Right cardiac atrium (tissue), 5 donors: ENCODE measurements at places on chromosomes 5 and 9.

GRCh38 chr9:91210318-91210717 is 151.4 kb downstream of the AUH start:
- DNase-seq, result no peak

DNA sequence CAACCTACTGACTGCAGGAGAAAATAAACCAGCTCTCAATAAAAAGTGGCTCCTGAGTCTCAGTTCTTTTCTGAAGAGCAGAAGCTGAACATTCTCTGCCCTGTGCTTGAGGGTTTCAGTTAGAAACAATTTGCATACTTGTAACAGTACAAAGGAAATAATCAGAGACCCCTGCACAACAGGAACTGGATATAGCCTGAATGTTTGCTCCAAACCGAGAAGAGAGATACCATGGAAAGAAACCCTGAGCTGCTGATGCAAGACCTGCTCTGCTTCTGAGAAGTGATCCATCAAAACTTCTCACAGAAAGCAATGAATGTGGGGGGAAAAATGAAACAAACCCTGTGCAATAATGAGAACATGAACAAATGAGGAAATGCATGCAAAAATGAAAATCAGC is 592.9 kb downstream of the SEMA5A start:
- no peak for DNase-seq

- DNase-seq, result no peak
These were observed 552.6 kb downstream of the CCDC171 start for GRCh38 chr9:16105168-16106020.

- peak; percentile 47 for DNase-seq
These were observed 45.1 kb downstream of the PRRT1B start for GRCh38 chr9:131590449-131590848.

GRCh38 chr9:124297915-124298645 is 40.3 kb downstream of the NEK6 start:
- no peak for DNase-seq

DNA sequence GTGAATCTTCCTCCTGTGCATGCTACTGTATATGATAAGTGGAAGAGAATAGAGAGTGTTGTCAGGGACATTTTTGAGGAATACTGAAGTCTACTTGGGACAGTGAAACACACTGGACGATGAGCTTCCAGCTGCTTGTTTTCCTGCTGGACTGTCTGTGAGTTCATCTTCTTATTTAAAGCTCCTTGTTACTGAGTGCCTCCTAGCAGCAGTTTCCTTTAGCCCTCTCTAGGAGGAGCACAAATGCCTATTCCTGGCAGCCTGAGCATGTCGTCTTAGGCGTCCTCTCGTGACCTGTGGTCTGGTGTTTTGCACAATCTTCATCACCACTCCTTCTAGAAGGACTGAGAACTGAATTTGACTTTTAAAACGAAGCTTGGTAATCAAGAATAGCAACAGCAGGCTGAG is 43.8 kb downstream of the ANKRD33B start:
- peak; percentile 73 for DNase-seq

GRCh38 chr5:98110282-98110691 is 663.2 kb upstream of the RGMB start:
- no peak for DNase-seq

DNA sequence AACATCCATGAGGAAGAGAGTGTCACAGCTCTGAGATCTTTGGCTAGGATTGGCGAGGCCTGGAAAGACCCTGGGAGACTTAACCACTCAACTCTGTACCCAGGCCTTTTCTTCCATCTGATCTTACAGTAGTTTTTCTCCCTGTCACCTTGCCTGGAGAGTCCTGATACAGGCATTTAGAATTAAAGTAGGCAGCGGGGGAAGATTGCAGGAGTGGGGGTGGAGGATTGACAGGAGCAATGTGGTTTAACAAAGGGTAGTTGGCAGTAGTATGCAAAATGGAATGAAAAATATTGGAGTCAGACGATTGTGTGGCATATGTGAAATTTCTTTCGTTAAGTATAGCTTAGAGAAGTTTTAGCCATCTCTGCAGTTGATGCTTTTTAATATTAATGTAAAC is 16.9 kb downstream of the TMEFF1 start:
- no peak for DNase-seq

DNA sequence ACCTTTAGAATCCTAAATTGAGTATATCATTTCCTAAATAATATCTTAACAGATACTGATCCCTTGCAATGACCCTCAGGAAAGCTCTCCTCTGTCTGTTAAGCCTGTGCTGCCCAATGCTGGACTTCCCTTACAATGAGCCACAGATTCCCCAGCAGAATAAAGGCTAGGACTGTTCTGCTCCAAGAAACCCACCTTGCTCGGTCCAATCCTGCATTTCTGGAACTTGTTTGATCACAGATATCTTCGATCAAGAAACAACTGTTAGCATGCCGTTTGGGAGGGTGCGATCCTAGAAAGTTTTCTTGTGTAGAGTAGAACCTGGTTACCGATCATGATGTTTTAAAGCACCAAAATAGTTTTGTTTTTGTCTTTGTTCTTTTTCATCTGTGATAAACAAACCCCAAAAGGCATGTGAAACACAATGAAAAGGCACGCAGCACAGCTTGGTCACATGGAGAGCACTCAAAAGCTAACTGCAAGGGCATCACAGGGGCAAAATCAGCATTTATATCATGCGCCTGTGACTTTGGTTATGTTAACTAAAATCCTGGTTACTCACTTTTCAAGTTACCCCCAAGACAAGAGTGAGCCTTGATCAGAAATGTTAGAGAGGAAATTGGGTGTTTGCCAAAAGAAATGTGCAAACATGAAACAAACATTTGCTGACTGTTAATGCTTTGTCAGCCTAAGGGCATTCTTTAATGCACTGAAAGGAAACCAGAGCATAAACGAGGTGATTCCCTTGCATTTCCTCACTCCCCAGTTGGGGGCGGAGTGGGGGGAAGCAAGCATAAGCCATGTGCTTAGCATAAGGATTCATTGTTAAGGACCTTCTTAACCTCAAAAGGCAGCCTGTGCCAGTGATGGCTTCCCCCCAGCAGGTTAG is 61.9 kb upstream of the ADAMTS16 start:
- DNase-seq, result no peak

- DNase-seq, result no peak
These were observed 22.7 kb upstream of the ANKRD34B start for GRCh38 chr5:80592761-80593160.

DNA sequence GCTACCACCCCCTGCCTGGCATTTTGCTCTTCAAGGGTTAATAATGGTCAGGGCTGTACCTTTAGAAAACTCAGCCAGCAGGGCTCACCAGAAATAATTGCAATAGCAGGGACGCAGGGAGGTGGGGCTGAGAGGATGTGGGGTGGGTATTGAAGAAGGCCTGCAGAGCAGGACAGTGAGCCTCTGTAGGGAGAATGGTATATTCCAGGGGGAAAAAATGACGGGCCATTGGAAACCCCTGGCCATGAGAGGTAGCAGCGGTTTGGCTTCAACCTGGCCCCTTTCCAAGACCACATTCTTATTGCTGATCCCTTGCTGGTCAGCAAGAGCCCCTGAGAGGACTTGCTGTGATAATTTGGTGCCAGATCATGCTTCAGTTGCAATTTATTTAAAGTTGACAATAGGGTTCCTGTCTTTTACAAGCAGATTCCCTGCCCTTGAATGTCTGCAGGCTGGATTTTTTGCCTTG is 36.7 kb upstream of the CTNNA1 start:
- DNase-seq, result no peak

DNA sequence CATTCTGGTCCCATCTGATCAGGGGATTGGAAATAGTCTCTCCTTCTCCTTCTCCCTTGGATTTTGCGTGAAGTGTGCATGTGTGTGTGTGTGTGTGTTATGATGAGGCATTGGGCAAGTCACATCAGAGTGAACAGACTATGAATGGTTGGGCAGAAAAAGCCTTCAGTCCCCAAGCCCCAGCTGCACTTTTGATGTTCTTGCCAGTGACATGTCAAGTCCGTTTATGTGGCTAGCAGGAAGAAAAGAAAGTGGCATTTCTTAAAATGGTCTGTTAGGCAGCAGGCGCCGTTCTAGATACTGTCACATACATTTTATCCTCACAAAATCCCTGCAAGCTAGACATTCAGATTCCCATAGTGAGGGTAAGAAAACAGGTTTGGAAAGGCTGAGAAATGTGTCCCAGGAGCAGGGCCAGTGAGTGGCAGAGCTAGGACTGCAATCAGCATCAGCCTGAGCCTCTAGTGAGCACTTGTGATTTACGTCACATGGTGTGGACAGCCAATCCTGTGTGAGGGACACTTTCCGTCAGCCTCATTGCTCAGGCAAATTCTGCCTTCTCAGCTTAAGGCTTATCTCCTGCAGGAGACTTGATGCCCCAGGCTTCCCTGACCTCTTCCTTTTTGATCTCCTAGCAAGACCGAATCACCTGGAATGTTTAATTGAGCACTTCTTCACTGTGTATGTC is 60.4 kb downstream of the GLRA1 start:
- DNase-seq, result no peak

- DNase-seq, result peak; percentile 75
These were observed 313.3 kb downstream of the EBF1 start for GRCh38 chr5:158786390-158786789.

DNA sequence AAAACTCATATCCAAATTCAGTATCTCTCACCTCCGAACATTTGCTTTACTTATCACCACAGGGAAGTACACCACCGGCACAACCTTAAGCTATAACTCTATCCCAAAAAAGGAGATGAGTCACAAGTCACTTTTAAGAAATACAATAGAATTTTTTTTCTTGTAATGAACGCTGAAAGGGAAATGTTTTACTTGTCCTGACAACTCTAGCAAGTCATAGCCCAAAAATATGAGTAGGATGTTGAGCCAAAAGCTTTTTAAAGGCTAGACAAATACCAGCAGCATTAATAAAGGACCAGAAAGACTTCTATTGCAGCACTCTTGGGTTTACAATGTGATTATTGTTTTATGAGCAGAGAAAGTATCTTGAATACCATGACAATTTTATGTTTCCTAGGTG is 147.3 kb upstream of the FST start:
- DNase-seq, result no peak

GRCh38 chr5:146082798-146083197 is 22.6 kb downstream of the PLAC8L1 start:
- DNase-seq, result no peak

DNA sequence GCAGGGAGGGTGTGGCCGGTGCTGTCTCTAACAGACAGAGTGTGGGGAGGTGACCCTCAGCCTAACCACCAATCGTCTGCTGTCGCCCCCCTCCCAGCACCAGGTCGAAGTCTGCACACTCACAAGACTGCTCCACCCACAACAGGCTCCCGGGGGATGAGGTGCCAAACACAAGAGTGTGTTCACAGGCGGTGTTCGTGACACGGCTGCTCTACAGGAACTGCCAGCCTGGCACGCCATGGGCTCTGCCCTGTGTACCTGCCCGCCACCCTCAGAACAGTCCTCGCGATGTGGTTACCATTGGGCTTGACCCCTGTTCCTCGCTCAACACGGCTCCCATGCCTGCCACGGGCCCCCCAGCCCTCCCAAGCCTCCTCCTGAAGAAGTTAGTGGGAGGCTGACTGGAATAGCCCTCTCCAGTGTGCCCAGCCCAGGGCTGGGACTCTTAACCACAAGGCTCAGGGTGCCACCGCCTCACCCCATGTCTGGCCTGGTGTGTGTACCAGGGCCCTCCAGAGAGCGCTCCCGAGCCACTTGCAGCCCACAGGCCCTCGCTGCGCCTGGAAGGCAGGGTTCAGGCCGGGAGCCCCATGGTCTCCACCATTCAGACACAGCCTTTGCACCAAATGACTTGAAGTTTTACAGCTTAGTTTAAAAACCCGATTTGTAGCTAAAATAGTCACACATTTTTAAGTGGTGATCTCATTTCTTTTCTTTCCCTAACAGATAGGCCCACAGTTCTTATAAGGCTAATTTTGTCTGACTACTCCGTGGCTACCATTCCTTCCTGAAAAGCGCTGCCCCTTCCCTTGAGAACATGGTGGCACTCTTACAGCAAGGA is 102.5 kb downstream of the CAMSAP1 start:
- DNase-seq, result peak; percentile 21

DNA sequence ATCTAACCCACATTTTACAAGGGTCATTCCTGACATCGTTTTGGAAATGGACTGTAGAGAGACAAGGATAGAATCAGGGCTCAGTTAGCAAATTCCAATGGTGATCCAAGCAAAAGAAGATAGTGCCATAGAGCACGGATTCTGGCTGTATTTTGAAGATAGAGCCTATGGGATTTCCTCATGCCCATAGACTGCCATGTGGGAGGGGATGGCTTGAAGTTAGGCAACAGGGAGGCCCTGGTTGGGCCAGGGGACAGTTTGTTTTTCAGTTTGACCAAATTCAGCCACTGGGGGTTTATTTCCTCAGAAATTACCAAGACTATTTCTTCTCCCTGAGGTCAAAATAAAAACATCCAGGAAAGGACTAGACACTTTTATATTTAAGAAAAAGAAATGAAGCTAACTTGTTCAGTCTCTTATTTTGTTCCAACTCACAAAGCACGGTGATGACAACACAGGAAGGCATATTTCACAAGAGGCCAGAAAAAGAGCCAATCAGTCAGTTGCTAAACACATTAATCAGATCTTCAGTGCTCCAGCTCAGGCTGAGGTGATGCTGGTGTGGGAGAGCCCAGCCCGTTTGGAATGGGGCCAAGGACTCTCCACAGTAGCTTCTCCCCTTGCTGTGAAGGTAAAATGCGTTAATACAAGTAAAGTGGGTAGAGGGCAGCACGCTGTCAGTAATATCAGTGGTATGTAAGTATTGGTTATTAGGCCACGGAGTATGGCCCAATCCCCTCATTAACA is 4.4 kb upstream of the DCTN4 start:
- DNase-seq, result peak; percentile 67

GRCh38 chr5:140575309-140575708 is 10.7 kb downstream of the SLC35A4 start:
- DNase-seq, result peak; percentile 50

GRCh38 chr5:99911971-99912370 is 623.2 kb upstream of the FAM174A start:
- no peak for DNase-seq

DNA sequence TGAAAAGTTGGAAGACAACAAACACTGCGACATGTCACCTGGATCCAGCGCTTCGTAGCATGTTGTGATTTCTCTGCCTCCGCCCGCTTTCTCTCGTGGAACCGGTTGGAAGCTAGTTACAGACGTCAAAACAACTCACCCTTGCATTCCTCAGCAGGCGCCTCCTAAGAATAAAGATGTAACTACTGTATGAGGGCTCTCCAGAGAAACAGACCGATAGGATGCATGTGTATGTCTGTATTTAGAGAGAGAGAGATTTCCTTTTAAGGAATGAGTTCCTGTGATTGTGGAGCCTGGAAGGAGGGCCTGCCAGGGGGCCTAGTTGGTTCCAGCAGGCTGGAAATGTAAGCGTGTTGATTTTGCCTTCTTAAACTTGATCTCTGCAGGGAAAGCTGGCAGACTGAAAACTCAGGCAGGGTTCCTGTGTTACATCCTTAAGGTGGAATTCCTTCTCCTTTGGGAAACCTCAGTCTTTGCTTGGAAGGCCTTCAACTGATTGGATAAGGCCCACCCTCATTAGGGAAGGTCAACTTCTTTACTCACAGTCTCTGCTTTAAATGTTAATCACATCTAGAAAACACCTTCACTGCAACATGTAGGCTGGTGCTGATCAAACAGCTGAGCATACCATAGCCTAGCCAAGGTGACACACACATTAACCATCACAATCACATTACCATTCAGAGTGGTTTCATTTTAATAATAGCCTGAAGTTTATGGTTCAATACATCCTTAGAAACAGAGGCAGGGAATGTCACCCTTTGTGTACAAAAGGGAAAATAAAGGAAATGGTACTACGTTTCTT is 163.8 kb downstream of the SYK start:
- no peak for DNase-seq
